ENCODE measurements at places on chromosomes 2 and 18. TPM values are rescaled to one million over a fixed set of nuclear protein-coding genes. Genes with fewer than 3 reads are reported as not detected.

GRCh38 chr2:42060718-42061619 lies 13.1 kb downstream of the PKDCC start:
- no peaks in the 10 kb centered on the region for H3K27me3 ChIP-seq
- peaks cover 42% of the 10 kb centered on the region for H3K4me1 ChIP-seq
- H3K4me3 ChIP-seq: no peak overlapping the region
- no peak overlapping the region for H3K27ac ChIP-seq

- peaks cover 10% of the 10 kb centered on the region for H3K4me1 ChIP-seq
- no peak for DNase-seq
- no peak overlapping the region for H3K4me3 ChIP-seq
These were observed 11.5 kb downstream of the IGFBP5 start for GRCh38 chr2:216683846-216684245.

DNA sequence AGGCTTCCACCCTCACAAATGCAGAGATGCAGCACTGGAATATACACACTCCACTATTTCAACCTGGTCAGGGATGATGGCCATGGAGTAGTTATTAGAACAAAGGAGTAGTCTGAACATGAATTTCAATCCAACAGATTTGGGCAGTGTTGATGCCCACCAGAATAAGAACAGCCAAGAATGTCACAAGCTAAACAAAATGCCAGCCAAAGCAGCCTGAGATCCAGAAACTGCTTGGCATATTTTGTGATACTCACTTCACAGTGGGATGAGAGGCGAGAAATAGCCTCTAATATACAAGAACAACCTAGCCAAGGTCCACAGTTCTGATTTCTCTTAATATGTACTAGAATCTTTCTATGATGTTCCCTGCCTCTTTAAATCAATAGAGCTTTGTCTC lies 58.6 kb upstream of the KLF7 start:
- H3K27ac ChIP-seq: no peak overlapping the region
- H3K27me3 ChIP-seq: peaks cover 23% of the 10 kb centered on the region
- no peak for DNase-seq
- H3K36me3 ChIP-seq: no peaks in the 10 kb centered on the region

DNA sequence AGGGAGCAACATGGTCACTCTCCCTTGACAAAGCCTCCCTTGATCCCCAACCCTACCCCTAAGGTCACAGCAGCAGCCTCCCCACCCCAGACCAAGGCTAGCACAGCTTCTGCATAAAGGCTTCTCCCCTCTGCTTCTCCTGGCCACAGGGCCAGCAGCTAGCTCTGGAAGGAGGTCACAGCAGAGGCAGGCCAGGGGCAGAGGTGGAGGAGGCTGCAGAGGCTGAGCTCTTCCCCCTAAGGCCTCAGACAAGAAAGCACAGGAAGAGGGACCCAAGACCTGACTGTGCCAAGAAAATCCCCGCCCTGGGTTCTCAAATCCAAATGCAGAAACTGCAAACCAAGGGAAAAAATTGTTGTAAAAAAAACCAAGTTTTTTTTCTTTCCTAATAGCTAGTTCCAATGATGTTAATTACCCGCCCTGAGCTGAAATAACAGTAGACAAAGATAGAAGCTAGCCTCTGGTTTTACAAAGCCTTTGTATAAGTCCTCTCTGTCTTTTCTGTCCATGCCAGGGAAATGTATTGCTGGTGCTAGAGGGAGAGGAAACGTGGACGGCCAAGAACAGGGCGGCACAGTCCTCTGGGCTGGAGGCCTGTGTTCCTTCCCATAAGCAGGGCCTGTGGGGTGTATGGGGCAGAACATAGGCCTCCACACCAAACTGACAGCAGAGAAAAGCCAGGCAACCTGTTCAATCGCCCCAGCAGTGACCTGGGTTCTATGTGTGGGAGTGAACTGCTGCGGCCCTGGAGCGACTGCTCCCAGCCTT lies 79.5 kb downstream of the POLR1A start:
- H3K4me3 ChIP-seq: no peak overlapping the region
- H3K27me3 ChIP-seq: no peaks in the 10 kb centered on the region
- H3K36me3 ChIP-seq: peaks cover 27% of the 10 kb centered on the region
- peak overlapping the region; percentile 41 for H3K27ac ChIP-seq

DNA sequence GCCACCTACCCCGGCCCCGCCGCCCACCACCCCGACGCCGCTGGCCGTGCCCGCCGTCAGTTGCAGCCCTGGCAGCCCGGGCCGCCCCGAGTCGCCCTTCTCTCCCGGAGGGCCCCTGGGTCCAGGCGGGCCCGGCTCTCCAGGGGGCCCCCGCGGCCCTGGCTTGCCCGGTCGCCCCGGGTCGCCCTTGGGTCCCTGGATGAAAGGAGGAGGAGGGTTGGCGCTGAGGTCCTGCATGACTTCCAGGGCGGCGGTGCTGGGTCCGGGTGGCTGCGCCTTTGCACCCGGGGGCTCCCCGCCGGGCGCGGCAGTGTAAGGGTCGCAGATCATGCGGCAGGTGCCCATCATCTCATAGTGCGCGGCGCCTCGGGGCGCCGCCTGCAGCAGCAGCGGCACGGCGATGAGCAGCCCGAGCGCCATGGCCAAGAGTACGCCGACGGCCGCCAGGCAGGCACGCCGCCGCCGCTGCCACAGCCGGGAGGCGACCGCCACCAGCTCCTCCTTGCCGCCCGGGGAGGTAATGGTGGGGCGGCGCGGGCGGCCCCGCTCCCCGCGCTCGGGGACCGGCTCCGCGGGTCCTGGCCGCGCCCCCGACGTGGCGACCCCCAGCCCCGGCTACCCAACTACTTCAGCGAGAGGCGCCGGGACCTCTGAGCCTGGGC lies 570 bp downstream of the C1QL2 start:
- peaks cover 86% of the 10 kb centered on the region for H3K27me3 ChIP-seq
- no peaks in the 10 kb centered on the region for H3K36me3 ChIP-seq
- no peak overlapping the region for H3K27ac ChIP-seq
- DNase-seq: no peak

DNA sequence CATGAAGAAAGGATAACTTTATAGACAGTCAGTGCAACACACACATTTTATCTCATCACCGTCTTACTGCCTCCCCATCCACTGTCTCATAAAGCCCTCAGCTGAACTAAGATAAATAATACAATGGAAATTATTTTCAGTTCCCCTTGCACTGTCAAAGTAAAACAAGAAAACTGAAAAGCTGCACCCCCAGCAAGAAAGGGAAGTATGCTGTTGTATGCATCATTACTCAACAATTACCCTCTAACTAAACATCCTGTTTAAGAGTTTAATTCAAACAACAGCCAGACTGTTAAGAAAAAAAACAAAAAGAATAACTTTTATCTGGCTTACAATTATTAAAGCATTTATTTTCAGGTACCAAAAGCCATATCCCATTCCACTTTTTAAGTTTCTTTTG lies 25.0 kb downstream of the MPPE1 start:
- H3K4me1 ChIP-seq: peaks cover 11% of the 10 kb centered on the region
- no peak for DNase-seq
- peaks cover 9% of the 10 kb centered on the region for H3K36me3 ChIP-seq
- H3K4me3 ChIP-seq: no peak overlapping the region

DNA sequence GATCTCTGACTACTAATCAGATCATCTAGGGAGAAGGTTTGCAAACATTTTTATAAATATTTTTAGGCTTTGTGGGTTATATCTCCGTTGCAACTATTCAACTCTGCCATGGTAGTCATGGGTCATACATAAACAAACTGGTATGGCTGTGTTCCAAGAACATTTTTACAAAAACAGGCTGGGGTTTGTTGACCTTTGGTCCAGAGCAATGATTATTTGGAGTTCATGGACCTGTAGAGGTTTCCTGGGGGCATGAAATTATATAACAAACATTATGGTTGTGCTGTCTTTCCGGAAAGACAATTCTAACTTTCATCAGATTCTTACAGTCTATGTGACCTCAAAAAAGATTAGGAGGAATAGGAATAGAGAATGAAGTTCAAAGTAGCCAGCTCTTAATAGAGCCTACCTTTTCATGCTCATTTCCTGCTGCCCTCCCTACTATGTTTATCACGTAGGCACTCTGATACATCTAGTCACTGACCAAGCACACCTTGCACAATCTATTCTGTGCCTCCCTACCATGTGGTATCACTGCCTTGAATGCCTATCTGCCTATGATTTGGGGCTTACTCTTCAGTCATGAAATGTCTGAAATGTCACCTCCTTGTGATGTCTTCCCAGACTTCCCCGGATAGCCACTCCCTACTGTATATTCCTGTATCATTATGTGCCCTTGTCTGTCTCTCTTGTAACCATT lies 102.4 kb upstream of the SCN1A start:
- no peaks in the 10 kb centered on the region for H3K27me3 ChIP-seq
- H3K4me3 ChIP-seq: no peak overlapping the region
- H3K36me3 ChIP-seq: peaks cover 3% of the 10 kb centered on the region
- no peak for DNase-seq
- H3K27ac ChIP-seq: no peak overlapping the region

DNA sequence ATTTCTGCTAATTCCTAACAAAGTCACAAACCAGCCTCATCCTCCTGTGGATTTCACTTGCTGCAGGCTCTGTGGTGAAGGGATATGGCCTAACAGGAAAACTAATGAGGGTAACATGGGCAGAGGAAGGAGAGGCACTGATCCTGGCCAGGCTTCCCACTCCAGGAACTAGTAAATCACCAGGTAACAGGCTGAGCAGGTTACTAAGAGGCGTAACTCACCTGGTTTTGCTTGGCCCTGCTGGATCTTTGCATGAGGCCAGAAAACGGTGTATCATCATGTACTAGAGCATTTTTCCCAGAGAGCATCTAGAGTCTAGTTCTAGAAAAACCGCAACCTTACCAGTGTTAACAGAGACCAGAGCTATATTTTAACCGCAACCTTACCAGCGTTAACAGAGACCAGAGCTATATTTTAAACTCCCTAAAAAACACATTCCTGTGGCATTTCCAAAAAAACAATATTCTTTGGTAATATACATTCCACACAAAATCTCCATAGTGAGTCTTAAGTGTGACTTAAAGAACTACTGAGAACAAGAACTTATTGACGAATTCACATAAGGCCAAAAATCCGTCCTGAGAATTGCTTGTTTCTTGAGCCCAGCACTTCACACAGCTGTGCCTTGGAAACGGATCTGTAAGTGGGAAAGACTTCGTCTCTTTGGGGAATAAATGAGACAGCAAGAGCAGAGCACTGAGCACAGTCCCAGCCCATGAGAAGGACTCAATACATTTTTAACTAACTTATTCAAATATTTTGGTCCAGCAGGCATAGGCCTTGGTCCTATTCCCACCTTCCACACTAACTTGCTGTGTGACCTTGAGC lies 43.4 kb downstream of the DPP4 start:
- no peak overlapping the region for H3K27ac ChIP-seq
- no peaks in the 10 kb centered on the region for H3K4me1 ChIP-seq
- H3K4me3 ChIP-seq: no peak overlapping the region
- H3K36me3 ChIP-seq: no peaks in the 10 kb centered on the region
- DNase-seq: no peak

DNA sequence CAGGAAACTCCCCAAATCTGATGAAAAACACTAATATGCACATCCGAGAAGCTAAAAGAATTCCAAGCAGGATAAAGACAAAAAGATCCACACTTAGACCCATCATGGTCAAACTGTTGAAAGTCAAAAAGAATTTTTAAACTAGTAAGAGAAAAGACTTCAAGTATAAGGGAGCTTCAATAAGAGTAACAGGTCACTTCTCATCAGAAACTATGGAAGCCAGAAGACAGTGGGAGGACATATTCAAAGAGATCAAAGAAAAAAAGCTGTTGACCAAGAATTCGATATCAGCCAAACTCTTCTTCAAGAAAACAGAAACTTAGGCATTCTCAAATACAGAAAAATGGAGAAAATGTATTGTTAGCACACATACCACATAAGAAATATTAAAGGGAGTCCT lies 50.4 kb downstream of the ZC3H8 start:
- H3K4me1 ChIP-seq: peaks cover 3% of the 10 kb centered on the region
- H3K4me3 ChIP-seq: no peak overlapping the region

DNA sequence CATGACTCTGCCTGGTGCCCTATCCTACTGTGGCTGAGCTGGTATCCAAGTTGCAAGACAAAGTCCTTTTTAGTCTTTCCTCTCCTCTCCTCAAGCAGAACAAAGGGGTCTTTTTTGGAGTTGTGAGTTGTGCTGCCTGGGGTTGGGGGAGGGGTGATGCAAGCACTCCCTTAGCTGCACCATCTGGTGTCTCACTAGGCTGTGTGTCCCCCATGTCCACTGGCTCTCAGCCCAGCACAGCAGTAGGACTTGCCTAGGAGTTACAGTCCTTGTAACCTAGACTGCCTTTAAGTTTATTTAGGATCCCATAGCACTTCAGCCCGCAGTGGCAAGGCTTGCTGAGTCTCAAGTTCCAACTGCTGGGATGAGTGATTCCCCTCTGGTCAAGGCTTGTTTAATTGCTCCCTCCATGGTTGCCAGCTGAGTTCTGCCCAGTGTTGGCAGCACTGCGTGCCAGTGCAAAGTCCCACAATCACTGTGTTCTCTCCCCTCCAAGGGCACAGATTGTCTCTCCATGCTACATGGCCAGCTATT lies 13.2 kb upstream of the ILKAP start:
- H3K4me1 ChIP-seq: peaks cover 2% of the 10 kb centered on the region
- H3K4me3 ChIP-seq: no peak overlapping the region
- H3K27ac ChIP-seq: peak overlapping the region; percentile 76
- H3K27me3 ChIP-seq: peaks cover 3% of the 10 kb centered on the region

DPP4 gene
- 3.3 TPM for total RNA-seq

ATG16L1 gene
- 29.7 TPM for total RNA-seq

Measured in progenitor cell of endocrine pancreas (in vitro differentiated cells).